T-helper 2 cell (primary cell): ENCODE measurements at places on chromosomes 13 and 19.

- DNase-seq, result no peak
These were observed 50.0 kb upstream of the MIR17HG start for GRCh38 chr13:91297503-91297902.

- DNase-seq, result no peak
These were observed 4.4 kb downstream of the ZIC2 start for GRCh38 chr13:99985886-99986527.

DNA sequence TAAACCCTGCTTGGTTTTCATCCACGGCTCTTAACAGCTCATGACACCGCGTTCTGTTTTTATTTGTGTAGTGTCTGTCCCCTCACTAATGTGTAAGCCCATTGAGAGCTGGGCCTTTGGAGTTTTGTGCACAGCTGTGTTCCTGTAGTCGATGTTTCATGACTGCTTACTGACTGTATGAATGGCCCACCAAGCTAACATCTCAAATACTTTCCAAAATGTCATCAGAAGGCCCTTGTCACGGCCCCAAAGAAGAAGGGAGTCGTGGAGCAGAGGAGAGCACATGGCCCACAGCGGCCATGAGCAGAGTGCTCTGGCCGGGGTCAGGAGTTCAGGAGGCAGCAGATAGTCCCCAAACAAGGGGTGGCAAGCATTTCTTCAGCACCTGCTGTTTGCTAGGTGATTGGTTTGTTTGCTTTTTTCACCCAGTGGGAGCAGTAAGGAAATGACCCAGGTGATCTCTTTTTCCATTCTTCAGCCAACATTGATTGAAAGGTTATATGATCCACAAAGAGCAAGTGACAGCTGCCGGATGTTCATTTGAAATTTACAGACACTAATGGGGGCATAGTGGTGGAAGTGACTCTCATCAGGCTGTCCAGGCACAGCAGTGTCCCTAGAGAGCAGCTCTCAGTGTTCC is 315.2 kb downstream of the ATP8A2 start:
- DNase-seq, result no peak

DNA sequence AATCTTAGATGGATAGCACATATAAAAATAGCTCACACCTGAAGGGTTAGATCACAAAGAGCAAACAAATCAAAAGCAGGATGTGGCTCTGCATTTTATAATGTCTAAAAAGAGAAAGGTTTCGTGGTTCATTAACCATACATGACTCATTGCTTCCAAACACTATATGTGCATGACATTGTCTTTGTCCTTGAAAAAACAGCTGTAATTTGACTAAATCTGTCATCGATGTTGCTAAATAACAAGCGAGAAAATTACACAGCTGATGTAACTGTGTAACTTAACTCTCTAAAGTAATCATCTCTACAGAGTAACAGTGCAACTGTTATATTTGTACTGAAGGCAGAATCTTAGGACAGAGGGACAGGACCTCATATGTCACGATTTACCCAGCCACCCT is 383.1 kb upstream of the GPC6 start:
- peak; percentile 15 for DNase-seq

DNA sequence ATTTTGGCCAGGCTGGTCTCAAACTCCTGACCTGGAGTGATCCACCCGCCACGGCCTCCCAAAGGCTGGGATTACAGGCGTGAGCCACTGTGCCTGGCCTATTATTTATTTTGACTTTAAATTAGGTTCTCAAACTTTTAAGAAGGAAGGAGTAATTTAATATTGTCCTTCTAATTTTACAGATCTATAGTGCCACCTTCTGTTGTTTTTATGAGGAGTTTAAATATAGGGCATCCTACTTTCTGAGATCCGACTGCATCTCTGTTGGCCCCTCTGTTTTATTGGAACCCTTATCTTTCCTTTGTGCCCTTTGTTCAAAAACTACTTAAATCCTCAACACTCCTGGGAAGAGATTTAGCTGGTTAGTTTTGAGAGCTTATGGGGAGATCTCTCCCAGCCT is 25.4 kb upstream of the ZMYM5 start:
- peak; percentile 17 for DNase-seq

DNA sequence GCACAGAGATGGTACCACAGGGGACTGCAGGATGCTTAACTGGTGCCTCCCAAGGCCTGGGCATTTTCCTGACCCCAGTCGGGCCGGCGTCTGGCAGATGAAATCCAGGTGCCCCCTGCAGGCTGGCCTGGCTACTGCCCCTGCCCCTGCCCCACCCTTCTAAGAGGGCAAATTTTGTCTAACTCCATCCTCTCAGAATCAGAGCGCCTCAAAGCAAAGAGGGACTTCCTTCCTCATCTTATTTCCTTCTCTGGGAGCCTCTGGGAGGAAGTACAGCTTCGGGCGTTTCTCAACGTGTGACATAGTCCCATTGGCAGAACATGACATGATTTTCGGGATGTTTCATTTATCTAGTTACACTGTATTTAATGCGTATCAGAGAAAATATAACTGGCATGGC is 2.7 kb downstream of the PRKACA start:
- peak; percentile 36 for DNase-seq

- DNase-seq, result no peak
These were observed 75.2 kb downstream of the LRRC63 start for GRCh38 chr13:46286972-46287371.

DNA sequence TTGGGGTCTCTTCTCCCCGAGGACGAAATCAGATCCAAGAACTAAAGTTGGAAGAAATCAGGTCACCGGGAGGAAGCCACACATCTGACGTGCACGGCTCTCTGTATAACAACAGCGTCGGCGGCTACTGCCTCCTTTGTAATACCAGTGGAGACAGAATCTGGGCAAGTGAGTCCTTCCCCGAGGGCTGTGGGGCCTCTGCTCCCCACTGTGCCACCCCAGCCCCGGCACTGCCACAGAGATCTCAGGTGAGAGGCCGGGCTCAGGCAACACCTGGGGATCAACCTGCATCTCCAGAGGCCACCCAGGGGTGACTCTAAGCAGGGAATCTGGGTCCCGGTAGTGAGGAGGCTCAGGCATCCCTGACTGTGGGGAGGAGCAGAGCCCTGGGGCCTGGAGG is 33.7 kb upstream of the C13orf46 start:
- no peak for DNase-seq

GRCh38 chr13:110850840-110851239 is 64.0 kb downstream of the ANKRD10 start:
- no peak for DNase-seq

DNA sequence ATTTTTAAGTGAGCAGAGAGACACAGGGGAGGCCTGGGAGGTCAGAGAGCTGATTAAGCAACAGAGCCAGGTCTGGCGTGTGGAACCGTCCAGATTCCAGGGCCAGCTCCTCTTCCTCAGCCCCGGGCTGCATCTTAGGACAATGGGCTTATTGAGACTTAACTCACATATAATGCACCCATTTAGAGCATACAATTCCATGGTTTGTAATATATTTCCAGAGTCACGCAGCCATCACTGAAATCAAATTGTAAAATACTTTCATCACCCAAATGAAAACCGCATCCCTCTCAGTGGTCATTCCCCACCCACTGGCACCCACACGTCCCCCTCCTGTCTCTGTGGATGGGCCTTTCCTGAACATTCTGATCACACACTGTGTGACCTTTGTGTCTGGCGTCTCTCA is 2.1 kb upstream of the HMG20B start:
- no peak for DNase-seq

GRCh38 chr19:55830656-55831055 is 1.1 kb downstream of the NLRP11 start:
- DNase-seq, result no peak

- no peak for DNase-seq
These were observed 90.6 kb downstream of the SPRY2 start for GRCh38 chr13:80250213-80250810.

DNA sequence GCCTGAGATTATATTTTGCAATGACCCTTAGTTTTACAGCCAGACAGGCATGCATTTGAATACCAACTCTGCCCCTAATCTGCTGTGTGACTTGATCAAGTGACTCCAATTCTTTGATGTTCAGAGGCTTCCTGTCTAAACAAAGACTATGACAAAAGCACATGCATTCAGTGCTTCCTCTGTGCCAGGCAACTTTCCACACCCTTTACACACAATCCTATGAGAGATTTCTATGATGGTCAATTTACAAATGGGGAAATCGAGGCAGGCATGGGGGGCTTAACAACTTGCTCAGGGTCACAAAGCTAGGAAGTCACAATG is 3.7 kb upstream of the LYPD3 start:
- DNase-seq, result no peak
